MCF 10A (cell line): ENCODE measurements at places on chromosomes 3 and 15. TPM values are rescaled to one million over a fixed set of nuclear protein-coding genes. Genes with fewer than 3 reads are reported as not detected.

TSC22D2 gene
- total RNA-seq = 31.2 and 36.2 TPM in 2 replicates

C3orf20 gene
- 0.15 TPM in 1 of 2 replicates, not detected in the other for total RNA-seq

LDHAL6B gene
- not detected in 2 replicates for total RNA-seq

DNA sequence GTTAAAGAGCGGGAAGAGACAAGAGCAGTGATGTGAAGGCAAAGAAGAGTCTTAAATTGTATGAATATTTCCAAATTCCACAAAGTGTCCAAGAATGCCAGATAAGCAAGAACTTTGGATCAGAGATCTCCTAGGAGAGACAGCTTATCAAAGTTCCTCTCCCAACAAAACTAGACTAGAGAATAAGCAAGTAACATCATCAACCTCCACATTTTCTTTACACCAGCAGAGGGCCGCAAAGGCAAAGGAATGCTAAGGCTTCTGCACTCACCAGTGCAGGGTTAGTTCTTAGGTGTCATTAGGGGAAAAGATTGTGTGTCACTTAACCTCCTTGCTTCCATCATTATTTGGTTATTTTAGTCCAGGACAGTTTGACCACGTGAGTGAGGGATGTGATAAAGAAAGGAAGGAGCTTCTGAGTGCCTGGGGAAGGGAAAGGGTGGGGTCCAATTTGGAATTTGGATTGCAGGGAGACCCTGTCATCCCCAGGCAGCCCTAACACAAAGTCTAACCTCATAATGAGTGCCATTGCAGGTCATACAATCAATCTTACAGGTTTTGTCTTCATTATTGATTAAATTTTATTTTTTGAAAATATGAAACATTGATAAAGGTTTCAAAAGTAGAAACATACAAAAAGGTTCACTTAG lies 7.5 kb upstream of the CMTM6 start:
- peak; percentile 80 for DNase-seq

A4GNT gene
- total RNA-seq = not detected in 2 replicates
